ENCODE measurements at places on chromosomes 13 and 19.

- DNase-seq, result no peak
Measured at GRCh38 chr13:32936716-32937115, 79.5 kb upstream of the KL start.

DNA sequence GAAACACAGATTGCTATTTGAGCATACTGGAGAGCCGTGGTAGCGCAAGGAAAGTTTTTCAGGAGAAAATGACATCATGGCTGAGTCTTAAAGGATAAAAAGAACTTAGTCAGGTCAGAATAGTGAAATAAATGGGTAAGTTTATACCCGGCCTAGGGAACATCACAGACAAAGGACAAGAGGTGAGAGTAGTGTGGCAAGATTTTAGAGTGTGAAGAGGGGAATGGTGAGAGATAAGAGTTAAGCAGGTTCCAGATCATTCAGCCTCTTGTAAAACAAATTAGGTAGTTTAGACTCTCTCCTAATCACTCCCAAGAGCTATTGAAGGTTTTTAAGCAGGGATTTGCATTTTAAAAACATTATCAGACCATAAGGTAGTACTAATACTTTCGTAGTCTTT lies 116.0 kb upstream of the MAB21L1 start:
- no peak for DNase-seq

DNA sequence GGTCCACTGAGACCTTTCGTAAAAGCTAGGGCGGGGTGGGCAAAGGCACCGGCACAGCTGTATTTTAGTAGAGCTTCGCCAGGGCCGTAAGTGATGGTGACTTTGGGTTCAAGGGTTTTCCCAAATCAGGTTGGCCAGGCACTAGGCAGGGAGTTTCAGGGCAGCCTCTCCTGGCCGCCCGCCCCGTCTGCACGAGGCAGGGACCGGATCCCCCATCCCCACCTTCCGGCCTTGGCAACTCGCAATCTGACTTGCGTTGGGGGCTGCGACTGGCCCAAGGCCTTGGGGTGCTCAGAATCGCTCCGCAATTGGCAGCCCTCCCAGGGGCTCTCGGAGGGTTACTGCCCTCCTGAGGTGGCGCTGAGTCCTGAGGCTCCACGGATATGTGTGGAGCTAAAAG lies 4.1 kb upstream of the ZIC5 start:
- DNase-seq, result no peak

DNA sequence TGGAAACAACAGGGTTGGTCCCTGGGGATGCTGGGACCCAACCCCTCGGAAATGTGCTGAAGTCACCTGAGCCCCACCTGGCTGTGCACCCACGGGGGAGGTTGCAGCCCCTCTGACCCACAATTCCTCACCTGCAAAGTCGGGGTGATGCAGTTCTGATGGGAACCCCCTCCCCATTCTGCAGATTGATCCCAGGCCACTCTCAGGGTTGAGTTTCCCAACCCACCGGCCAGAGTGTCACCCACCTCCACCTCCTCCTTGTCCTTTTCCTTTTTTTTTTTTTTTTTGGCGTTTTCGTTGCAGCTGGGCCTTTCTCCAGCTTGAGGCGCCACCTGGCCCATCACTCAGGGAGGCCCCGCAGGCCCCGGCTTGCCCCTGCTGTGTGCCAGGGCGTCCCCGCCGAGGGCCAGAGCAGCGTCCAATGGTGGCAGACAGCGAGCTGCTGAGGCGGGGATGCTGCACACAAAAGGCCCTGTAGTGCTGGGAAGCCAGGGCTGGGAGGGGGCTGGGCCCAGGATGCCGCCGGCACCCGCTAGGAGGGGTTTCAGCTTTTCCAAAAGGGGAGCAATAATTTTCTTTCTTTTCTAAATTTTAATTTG lies 4.6 kb downstream of the PIK3R2 start:
- no peak for DNase-seq

- DNase-seq, result no peak
Measured at GRCh38 chr13:39955560-39955959, 300.1 kb downstream of the COG6 start.

DNA sequence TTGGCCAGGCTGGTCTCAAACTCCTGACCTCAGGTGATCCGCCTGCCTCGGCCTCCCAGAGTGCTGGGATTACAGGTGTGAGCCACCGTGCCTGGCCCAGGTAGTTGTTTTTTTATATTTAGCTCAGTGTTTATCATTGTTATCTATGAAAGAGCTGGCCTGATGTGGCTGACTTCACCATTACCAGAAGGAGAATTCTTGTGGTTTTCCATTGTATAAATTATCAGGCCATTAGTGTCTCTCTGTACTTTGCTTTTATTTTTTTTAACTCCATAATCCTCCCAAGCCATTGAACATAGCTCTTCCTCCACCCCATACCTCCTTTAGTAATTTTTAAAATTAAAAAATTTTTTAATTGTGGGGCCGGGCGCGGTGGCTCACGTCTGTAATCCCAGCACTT lies 24.2 kb downstream of the CERS4 start:
- DNase-seq, result no peak

GRCh38 chr13:50200988-50201387 lies 185.7 kb downstream of the KCNRG start:
- DNase-seq, result no peak

DNA sequence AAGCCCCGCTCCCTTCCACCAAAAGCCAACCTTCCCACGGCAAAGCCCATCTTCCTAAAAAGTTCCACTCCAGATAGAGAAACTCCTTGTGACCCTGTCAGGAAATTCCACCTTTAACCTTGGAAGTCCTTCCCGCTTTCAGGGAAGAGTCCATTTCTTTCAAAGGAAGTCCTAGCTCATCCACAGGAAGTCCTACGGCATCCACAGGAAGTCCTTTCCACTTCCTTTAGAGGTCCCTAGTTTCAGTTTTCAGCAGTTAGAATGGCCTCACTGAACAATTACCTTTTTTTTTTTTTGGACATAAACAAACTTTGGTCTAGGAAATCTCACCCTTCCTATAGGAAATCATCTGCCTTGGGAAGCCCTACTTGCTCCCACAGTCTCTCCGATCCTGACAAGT lies 31.7 kb downstream of the TRPM4 start:
- DNase-seq, result no peak

DNA sequence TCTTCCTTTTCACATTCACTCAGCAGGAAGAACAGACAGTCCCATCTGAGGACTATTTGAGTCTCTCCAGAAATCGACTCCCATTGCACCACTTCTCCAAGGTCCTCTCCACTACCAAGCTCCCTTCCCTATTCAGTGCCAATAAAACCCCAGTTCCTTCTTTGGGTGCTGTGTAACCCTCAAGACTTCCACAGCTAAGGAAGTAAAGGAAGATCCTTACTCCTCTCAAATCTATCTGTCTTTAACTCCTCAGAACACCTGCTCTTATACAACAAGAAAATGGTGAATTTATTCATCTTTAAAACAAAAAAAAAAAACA lies 29.2 kb upstream of the TM9SF2 start:
- DNase-seq, result no peak

DNA sequence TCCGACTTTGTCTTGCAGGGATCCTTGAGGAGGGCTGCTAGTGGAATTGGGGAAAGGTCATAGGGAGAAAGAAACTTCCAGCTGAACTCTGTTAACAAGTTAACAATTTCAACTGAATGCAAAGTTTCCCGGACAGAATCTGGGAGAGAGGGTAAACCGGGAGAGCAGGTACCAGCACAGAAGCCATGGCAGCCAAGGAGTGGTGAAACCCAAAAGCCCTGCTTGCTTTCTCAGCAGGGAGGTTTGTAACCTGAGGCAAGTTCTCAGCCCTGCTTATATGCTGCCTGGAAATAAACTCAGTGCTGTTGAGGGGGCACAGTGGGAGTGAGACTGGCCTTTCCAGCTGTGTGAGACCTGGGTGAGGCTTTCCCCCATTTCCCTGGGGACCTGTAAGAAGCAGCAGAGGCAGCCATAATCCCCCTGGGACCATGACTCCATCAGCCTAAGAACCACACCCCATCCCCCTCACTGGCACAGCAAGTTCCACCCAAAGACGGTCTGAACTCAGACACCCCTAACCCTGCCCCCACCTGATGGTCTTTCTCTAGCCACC lies 84.0 kb downstream of the SUCLA2 start:
- DNase-seq, result no peak

DNA sequence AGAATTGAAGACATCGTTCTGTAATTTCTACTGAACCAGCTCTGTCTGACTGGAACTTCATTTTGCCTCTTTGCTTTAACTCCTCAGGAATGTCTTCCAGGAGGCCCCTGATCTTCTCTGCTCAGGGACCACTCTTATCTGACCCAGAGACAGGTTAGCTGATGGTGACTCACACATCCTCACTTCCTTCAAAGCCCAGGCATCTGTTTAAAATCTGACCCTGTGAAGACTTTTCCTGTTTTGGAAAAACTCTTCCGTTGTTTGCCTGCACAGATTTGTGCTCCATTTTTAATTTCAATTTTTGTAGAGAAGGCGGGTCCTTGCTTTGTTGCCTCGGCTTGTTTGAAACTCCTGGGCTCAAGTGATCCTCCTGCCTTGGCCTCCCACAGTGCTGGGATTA lies 1.6 kb downstream of the ARL11 start:
- no peak for DNase-seq

DNA sequence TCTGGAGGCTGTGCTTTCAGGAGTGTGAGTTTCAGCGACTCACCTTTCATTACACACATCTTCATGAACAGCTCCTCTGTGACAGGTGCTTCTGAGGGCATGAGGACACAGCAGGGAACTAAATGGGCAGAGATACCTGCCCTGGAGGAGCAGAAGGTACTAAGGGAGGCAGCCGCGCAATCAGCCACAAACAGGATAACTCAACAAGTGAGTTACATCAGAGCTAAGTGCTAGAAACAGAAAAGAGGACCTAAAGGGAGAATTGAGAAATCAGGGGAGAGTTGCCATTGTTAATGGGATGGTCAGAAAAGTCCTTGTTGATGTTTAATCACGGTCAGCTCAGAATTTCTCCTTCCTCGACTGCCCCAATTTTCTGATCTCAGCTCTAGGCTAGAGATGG lies 42.5 kb downstream of the SYDE1 start:
- no peak for DNase-seq

- DNase-seq, result no peak
Measured at GRCh38 chr13:80462037-80462436, 121.1 kb upstream of the SPRY2 start.

- no peak for DNase-seq
Measured at GRCh38 chr19:50030225-50030624, 4.4 kb downstream of the ZNF473 start.

GRCh38 chr19:33953023-33953422 lies 156.4 kb downstream of the KCTD15 start:
- DNase-seq, result no peak

DNA sequence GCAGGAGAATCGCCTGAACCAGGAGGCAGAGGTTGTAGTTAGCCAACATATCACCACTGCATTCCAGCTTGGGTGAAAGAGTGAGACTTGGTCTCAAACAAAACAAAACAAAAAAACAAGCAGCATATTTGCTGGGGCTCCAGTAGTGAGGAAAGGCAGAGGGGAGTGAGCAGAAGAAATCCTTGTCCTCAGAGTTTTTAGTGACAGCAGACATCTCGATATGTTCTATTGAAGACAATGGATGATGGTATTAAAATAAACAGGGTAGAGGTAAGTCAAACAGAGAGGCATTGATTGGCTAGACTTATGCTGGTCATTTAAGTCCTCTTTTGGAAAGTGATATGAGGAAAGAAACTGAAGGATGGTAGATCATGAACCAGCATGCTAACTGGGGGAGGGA lies 19.0 kb downstream of the NLRP7 start:
- DNase-seq, result no peak

GRCh38 chr13:101144808-101145419 lies 271.4 kb downstream of the NALCN start:
- no peak for DNase-seq

DNA sequence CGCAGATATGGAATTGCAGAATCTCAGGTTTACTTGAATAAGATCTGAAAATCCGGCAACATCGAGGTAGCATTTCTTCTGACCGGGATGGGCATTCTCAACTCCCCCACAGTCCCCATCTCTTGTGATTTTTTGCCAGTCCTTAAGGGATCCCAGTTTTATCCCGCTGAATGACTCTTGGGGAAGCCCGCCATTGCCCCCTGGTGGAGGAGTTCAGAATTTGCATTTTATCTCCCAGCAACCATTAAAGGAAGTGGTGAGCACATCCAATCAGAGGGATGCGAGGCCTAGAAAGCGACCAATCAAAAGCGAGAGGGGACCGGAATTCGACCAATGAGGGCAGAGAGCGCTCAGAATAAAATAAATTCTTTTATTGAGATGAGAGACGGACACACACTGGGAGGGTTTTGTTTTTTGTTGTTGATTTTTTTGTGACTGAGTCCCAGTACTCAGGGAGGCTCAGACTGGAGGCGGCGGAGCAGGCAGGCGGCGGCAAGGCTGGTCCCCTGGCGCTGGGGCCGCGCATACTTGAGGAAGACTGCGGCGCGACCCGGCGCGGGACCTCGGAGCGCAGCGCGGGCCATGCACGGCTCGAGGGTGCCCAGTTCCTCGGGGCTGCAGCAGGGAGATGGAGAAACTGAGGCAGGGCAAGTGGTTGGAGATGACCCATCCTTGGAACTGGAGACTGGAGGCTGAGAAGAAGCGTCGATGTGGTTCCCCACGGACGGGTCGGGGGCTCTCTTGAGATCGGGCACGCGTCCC lies 3.9 kb upstream of the TTC9B start:
- peak; percentile 53 for DNase-seq

DNA sequence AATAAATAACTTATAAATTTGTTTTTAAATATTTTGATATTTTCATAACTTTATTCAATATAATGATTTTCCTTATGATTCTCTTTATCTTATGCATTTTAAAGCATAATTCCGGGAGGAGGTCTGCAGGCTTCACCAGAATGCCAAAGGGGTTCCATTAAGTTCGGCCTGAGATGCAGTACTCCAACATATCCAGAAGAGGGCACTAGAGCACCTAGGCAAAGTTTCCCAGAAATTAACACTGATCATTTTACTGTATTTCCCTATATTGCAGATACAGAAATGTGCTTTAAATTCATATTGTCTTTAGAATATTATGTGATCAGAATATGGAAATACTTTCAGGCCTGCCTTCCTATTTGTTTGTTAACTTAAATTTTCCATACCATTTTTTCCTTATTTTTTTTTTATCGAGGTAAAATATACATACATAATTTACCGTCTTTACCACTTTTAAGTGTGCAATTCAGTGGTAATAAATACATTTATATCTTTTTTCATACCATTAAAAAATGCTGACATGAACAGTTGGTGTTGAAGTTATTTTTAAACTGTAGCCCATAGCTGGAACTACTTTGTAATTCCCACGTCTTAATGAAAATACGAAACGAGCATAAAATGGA lies 58.9 kb upstream of the TM9SF2 start:
- DNase-seq, result no peak

GRCh38 chr19:35344511-35345031 lies 3.1 kb upstream of the FFAR1 start:
- no peak for DNase-seq

DNA sequence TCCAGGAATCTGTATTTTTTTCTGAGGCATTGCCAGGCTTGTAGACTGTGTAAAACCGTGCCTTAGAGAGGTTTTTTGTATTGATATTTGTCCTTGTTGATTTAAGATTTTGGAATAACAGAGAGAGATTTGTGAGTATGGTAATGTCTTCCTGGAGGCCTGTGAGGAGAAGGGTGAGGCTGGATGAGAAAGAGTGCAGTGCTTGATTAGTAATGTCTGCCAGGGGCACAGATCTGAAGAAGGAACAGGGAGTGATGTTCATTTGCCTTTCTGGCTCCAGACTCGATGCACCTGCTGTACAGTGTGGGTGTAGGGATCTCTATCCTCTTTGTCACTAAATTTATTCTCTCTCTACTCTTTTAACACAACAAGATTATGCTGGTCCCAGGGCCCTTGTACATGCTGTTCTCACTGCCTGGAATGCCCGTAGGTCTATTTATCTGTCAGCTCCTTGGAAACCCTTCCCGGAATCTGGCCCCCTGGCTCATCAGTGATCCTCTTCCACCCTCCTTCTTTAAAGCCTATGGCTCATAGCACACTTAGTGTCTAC lies 4.2 kb downstream of the FIZ1 start:
- DNase-seq, result no peak

- no peak for DNase-seq
Measured at GRCh38 chr13:109655206-109655600, 131.2 kb downstream of the IRS2 start.
